ENCODE measurements at places on chromosomes 1 and 21.

DNA sequence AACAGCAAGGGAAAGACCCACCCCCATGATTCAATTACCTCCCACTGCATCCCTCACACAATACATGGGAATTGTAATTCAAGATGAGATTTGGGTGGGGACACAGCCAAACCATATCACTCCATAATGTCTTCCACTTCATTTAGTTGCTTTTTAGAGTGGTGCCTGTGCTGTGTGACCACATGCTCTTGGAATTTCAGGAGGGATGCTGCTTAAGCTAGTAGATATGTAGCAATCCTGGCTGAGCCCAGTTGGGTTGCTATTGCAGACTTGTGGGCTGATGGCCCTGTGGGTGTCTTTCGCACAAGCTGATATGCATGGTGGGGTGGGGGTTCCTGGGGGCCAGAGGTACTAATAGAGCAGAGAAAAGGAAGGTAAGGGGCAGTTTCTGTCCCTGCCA, 160.4 kb upstream of the SYT6 start:
- DNase-seq, result peak; percentile 15

DNA sequence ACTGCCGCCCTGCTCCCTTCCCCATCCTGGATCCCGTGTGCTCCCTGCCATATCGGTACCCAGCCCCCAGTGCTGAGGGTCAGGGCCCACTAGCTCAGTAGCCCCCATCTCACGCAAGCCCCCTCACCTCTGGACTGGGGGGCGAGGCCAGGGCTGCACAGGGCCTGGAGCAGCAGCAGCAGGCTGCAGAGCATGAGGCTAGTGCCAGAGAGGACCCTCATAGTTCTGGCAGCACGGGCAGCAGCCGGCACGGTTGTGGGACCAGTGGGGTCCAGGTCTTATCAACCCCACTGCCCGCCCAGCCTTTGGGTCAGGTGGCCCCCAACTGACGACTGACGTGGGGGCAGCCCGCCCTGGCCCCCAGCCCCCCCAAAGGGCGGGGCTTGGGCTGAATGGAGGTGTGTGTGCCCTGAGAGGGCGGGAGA, at the start of gene MATN1:
Gene MATN1, minus strand, starts transcription at position 255 of the 425 bp plus-strand sequence. Its CDS starts 34 bp downstream, at position 221.
- no peak for DNase-seq

GRCh38 chr1:109687641-109688499, at the start of gene GSTM1:
Gene GSTM1 (plus strand): TSS chr1:109687817. CDS start chr1:109687874, 57 bp downstream.
- peak; percentile 85 for DNase-seq

DNA sequence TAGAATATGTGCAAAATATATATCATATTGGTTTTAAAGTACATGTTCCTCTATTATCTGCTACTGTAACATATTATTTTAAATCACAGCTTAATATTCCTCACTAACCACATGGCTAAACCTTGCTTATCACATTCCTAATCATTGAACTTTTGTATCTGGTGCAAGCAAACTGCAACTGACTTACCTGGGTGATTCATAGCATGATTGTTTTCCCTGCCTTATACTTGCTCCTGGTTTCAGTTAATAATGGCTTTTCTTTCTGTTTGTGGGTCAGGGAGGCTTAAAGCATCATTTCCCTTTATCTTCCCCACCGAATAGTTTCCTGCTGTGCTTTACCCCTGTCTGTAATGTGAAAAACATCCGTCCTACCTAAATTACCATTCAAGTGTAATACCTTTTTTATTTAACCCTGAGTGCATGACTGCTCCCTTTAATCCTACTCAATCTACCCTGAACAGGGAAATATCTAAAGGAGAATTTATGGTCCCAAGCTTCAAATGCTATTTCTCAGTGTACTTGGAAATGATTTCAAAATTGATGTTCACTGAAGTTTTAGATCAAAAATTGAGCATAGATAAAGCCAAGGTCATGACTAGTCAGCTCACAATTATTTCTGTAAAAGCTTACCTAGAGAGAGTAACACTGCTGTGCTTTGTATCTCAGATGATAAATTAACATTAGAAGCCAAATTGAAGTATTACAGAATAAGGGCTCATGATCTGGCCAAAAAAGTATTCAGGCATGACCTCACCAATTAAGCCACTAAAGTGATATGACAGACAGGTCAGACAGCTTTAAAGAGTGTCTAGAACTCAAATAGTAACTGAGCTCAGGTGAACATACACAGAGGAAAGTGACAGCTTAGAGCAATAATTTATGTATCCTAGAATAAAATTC, 507.1 kb downstream of the BRINP3 start:
- DNase-seq, result no peak

GRCh38 chr1:84493747-84494146, 12.4 kb upstream of the SPATA1 start:
- no peak for DNase-seq

- no peak for DNase-seq
These were observed 1.4 kb downstream of the LDLRAD1 start for GRCh38 chr1:54016343-54017282.

GRCh38 chr1:178330153-178330552, 166.6 kb downstream of the CLEC20A start:
- DNase-seq, result no peak

DNA sequence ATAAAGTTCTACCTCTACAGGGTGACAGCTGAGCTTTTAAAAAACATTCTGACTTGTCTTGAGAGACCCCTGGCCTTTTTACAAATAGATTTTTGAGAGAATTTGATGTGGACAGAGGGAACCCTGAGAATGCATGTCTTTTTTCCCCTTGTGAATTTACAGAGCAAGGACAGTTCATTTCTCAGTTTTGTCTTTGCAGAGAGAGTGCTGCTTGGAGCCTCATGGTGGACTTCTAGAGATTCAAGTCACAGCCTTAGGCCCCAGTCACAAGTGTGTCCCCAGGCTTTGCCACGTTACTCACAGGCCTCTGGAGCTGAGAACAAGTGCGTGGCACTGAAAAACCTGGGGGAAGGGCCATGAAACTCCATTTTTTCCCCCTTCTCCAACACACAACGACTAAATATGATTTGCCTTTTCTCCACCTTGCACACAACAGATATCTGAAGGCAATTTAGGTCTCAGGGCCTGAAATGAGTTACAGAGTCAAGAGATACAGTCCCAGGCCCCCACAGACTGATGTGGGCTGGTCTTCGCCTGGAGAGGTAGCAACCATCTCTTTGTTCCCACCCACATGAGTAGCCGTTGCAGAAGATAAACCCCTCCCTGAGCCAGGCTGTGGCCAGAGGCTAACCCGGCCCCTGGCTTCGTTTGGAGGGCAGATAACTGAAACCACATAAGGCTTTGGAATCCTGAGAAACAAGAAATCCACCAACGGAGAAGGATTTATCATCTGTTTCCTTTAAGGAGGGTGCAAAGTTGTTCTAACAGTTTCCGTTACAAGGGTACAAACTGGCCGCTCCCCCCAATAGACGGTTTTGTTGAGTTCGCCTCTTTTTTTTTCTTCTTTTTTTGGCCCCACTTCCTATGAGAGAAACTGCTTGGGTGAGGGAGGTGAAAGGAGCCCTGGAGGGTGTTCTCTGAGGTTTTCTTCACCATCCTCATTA, 1.0 kb upstream of the PIGV start:
- DNase-seq, result peak; percentile 71

- DNase-seq, result peak; percentile 60
These were observed at the start of gene SMG7 for GRCh38 chr1:183472488-183473216. Gene SMG7 (plus strand): TSS chr1:183472499. CDS start chr1:183472621, 122 bp downstream.

DNA sequence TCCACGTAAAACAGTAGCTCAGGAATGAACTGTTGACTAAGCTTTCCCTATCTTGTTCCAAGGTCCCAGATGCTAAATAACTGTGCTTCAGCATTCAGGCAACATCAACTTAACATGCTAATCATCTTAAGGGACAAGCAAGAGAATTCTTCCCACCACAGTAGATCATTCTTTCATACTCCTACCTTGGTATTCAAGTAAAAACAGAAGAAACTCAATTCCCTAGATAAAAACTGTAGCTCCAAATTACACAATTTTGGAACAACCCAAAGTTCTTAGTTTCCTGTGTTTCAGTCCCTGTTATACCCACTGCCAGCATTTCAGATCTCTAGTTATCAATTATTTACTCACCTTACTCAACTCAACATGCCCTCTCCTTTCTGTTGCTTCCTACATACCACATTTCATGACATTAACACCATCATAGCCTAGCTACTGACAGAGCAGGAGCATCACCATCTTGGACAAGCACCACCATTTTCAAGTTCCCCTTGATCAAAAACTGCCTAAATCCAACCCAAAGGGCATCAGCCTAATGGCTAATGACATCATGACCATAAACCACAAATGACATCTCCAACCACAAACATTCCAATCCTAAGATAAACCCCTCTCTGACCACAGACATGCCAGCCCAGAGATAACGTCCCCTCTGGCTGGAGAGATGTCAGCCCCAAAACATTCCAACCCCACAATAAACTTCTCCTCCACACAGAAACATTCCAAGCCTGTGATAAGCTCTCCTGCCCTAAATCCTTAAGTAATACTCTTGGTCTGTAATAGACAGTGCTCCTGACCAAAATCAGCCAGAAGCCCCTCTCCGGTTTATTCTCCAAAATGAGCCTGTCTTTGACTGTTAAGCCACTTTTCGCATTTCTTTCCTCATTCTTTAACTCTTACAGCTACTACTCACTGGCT, 191.2 kb downstream of the RERE start:
- no peak for DNase-seq

DNA sequence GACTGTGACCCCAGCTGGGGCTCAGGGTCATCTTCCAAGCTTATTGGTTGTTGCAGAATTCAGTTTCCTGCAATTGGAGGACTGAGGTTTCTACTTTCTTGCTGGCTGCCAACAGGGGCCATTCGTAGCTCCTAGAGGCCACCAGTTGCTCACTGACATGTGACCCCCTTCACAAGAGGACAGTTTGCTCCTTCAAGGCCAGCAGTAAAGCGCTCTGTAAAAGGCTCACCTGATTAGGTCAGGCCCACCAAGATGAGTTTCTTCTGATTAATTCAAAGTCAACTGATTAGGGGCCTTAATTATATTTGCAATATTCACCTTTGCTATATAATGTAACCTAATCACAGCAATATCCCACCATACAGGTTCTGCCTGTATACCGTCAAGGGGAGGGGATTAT, 68.9 kb downstream of the SLC9A1 start:
- DNase-seq, result no peak

GRCh38 chr21:28410256-28410655, 582.4 kb downstream of the LTN1 start:
- no peak for DNase-seq

- no peak for DNase-seq
These were observed 122.3 kb upstream of the ADAR start for GRCh38 chr1:154730259-154730658.

- DNase-seq, result no peak
These were observed 48.5 kb downstream of the C8B start for GRCh38 chr1:56917356-56917755.

DNA sequence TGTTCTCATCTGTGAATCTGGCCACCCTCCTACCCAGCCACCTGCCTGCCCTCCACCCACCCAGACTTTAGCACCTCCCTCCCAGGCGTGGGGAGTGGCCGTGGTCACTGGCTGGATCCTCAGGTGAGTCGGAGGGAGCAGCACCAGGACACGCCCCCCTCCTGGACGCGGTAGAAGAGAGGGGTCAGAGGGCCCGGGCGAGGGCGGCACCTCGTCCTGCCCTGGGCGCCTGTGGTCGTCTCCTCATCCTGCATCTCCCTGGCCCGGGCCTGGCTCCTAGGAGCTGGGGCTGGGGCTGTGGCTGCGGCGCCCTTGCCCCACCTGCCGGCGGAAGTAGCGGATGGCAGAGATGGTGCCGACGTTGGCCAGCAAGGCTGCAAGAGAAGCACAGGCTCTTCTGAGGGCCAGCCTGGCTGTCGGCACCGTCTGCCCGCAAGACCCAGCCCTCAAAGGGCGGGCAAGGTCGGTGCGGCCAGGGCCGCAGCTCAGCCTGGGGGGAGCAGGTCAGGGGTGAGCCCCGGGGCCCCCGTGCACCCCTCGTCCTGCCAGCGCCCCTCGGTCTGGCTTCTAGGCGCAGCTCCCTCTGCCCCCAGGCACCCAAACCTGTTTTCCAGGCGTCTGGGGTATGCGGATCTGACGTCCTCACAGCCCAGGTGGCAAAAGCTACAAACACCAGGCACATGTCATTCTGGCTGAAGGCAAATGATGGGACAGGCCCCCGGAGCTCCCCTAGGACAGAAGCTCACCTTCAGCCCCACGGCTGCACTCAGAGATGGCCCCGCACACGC, 5.8 kb downstream of the PERM1 start:
- DNase-seq, result peak; percentile 73

DNA sequence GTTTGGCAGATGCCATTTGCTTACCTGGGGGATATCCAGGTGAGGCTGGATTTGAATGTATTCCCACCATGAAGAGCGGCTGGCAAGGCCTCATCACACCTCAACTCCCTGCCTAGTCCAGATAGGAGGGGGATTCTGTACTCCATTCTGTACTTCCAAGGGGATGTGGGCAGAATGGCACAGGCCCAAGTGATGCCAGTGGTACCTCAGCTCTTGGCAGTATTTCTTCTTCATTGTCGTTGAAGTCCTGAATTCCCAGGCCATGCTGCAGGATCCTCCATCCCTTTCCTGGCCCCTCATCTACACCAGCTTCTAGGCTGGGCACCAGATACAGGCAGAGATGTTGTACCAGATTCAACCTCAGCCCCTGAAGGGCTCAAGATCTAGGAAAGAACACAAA, 47.9 kb downstream of the KLHDC7A start:
- DNase-seq, result no peak

- DNase-seq, result peak; percentile 66
These were observed 1.9 kb downstream of the MANEAL start for GRCh38 chr1:37795340-37796125.

GRCh38 chr1:3577711-3578432, 33.4 kb downstream of the MEGF6 start:
- no peak for DNase-seq

- no peak for DNase-seq
These were observed 426.7 kb downstream of the RWDD3 start for GRCh38 chr1:95660736-95661135.

DNA sequence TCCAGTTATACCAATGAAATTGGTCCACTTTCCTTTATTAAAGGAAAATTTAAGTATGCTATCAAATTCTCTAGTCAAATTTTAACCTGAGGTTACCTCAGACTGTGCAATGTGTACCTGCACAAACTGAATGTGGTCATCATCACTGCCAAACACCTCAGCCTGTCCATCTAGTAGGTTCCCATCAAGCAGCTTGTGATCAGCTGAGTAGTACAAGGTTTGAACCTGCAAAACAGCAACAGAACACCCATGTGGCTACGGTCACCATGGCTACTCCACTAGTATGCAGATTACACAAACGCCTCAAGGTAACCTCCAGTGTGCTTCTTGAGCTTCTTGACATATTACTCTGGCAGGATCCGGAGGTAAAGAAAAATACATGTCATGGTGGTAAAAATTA, 11.6 kb downstream of the IVNS1ABP start:
- no peak for DNase-seq

GRCh38 chr1:201850053-201850397, 21.1 kb downstream of the IPO9 start:
- DNase-seq, result no peak

- DNase-seq, result no peak
These were observed 31.3 kb downstream of the INKA2 start for GRCh38 chr1:111707906-111708305.
